Right kidney (tissue), 9 donors: ENCODE measurements at places on chromosomes 11 and 22.

- DNase-seq: no peak
These were observed 53.6 kb downstream of the PITPNB start for GRCh38 chr22:27865496-27865895.

GRCh38 chr11:47106798-47107411 lies 69.8 kb downstream of the ARFGAP2 start:
- DNase-seq: no peak

- DNase-seq: peak; percentile 33
These were observed 37.7 kb upstream of the CCND1 start for GRCh38 chr11:69603111-69603836.

DNA sequence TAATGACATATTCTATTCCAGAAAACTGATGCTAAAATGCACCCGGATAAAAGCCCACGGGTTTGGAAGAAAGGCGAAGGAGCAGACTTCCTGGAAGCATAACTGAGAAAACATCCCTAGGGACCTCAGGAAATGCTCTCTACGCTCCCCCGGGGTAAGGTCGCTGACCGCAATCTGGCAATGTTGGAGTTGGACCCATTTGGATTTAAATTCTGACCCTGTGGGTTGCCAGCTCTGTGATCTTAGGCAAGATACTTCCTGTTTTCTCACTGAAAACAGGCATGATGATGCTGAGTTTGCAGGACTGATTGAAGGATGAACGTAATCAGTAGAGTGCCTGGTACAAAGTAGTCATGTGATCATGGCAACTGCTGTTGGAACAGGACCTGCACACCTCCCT lies 1054.0 kb downstream of the NTM start:
- no peak for DNase-seq

- no peak for DNase-seq
These were observed 47.4 kb downstream of the IGLL1 start for GRCh38 chr22:23532731-23533130.

GRCh38 chr11:109173504-109173903 lies 248.5 kb upstream of the C11orf87 start:
- no peak for DNase-seq

GRCh38 chr11:952406-953385 lies 27.0 kb downstream of the AP2A2 start:
- DNase-seq: peak; percentile 59

GRCh38 chr11:19683141-19683805 lies 29.4 kb upstream of the NAV2 start:
- no peak for DNase-seq

DNA sequence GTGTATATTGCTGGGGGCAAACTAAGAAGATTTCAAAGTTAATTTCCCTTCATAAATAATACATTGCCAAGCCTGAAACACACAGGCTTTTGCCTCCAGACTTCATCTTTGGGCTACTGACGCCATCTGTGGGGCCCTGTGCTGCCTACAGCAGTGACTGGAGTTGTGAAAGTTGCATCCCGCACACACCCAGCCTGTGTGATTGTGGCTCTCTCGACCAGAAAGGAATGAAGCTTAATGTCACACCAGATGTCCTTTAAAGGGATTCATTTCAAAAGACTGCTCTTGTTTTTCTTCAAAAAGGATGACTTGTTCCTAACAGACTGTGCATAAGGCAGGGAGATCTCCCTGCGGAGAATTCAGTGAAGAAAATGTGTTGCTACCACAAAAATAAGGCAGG lies 210.5 kb downstream of the FAM181B start:
- peak; percentile 13 for DNase-seq

GRCh38 chr22:50222508-50222907 lies 21.7 kb downstream of the SELENOO start:
- no peak for DNase-seq

DNA sequence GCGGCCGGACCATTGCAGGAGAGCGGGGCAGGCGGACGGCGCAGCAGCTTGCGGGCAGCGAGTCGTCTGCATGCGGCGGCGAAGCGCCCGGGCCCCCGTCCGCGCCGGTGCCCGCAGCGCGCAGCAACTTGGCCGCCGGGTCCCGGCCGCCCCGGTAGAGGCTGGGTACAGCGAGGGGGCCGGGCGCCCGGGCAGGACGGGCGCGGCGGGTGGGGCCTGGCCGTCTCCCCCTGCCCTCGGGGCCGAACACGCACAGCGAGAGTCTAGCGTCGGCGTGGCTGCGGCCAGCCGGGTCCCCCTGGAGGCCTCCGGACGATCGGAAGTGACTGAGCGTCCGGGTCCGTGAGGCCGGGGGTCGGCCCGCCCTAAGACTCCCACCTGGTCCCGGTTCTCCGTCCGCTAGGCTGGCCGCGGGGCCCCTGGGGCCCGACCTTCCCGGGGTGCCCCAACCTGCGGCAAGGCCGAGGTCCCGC lies 775 bp upstream of the TRABD start:
- DNase-seq: peak; percentile 49

GRCh38 chr11:71992136-71992730 lies 6.5 kb upstream of the IL18BP start:
- DNase-seq: no peak

DNA sequence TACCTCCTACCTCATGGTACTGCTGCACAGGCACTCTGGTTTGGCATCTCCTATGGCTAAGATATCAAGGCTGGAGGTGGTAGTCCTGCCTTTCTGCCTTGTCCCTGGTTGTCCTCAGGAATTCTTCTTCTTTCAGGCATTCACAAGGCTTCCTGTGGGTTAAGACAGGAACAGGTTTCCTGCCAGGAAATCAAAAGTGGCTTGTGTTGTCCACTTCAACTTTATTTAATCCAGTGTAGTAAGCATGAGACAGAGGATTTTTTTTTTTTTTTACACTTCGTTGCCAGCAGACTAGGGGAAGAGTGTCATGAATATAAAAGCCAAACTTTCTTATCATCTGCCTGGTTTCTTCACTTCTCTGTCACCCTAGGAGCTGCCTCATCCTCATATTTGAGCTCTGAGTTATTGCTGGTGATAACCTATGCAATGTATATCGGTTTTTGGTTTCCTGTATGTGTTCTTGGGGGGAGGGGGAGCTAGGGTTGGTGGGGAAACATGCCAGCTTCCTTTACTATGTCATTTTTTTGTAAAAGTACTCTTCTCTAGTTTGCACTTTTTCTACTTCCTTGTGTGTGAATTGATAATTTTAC lies 50.2 kb downstream of the XKR3 start:
- no peak for DNase-seq

GRCh38 chr11:70661761-70662501 lies 263.6 kb downstream of the CTTN start:
- DNase-seq: peak; percentile 62

DNA sequence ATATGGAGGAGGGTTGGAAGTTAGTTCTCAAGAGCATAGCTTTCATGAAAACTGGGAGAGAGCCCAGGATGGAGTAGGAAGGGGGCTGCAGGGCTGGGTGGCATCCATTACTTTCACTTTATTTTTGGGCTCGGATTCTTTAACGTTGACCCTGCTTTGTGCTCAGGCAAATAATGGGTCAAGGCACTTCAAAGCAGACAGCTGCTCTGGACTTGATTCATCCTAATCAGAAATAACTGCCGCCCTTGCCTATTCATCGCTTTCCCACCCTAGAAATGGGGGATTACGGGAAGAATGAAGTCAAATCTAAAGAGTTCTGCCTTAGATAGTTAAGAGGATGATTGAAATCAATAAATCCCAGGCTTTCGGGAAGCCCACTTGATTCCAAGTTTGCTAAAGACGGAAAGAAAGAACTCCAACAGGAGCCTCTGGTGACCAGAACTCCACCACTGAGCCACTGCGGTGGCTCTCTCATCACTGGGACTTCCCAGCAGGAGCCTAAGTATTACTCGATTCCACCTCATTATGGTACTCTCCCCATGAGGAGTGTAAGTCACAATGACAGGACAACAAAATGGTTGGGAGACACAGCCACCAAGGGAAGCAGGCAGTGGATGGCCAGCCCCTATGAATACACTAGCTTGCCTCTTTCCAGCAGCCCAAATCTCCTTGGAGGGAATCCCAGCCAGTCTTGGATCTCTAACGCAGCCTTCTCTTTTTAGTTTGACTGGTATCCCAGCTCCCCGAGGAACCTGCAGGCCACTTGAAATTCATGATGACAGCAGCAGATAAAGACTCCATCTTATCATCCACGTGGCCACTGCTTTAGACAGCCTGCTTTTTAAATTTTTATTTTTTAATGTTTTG lies 815.5 kb downstream of the NTM start:
- no peak for DNase-seq

- DNase-seq: no peak
These were observed 1.6 kb downstream of the PTPRCAP start for GRCh38 chr11:67435727-67436458.

GRCh38 chr11:9568161-9568853 lies 5.2 kb upstream of the WEE1 start:
- no peak for DNase-seq

DNA sequence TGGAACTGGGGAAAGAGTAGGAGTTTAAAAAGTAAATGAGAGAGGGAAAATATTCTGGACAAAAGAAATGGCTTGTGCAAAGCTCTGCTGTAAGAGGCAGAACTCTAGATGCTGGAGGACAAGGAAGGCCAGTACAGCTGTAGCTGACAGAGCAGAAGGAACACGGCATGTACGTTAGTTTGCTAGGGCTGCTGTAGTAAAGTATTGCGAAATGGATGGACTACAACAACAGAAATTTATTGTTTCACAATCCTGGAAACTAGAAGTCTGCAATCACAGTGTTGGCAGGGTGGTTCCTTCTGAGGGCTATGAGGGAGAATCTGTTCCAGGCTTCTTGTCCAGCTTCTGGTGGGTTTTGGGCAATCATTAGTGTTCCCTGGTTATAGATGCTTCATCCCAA lies 454.4 kb downstream of the NTM start:
- DNase-seq: no peak

DNA sequence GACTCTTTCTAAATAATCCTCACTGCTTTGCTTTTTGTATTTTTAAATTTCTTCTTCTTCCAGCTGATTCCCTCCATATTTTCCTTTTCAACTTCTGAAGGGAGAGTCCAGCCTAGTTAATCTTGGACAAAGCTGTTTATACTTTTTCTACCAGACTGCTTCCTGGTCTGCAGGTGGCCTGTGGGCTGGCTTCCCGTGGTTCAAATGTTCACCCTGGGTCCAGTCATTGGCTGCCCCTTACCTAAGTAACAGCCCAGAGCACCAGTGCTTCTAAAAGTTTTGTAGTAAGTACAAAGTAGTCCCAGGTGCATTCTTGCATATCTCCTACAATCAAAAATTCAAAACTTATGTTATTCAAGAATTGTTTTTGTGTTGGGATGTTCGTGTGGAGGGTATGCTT lies 19.1 kb downstream of the ZNF143 start:
- no peak for DNase-seq

- DNase-seq: no peak
These were observed 93.2 kb upstream of the OR4B1 start for GRCh38 chr11:48123254-48123875.

DNA sequence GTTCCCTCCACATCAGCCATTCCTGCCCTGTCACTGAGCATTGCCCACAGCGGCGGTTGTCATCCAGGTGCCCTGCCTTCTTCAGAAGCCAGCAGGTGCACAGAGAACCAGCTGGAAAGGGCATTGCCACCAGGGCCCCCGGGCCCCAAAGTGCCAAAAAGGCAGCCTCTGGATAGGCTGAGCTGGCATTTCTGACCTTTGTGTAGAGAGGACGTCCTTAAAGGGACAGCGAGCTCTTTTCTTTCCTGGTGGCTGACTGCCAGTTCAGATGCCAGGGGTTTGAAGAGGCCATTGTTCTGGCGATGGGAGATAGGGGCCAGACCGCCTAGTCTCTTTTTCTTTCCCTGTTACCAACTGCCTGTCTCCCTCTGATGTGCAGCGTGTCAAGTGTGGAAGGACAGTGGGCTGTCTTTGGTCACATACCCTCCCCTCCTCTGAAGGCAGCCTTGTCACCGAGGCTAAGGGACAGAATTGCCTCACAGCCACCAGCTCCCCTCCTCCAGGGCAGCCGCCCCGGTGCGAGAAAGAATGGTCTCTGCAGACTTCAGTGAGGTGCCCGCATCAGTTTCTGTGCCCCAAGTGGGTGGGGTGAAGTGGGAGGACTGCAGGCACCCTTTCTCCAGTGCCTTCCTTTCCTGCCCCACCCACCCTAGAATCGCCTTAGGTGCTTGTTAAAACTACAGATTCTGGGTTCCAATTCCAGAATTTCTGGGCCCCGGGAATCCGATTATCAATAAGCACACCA lies 109.6 kb downstream of the SCN3B start:
- no peak for DNase-seq

GRCh38 chr11:129881570-129882170 lies 13.7 kb downstream of the NFRKB start:
- DNase-seq: no peak

GRCh38 chr11:116311206-116311605 lies 461.6 kb downstream of the BUD13 start:
- DNase-seq: no peak
